ENCODE measurements at places on chromosomes 7 and 10.

DNA sequence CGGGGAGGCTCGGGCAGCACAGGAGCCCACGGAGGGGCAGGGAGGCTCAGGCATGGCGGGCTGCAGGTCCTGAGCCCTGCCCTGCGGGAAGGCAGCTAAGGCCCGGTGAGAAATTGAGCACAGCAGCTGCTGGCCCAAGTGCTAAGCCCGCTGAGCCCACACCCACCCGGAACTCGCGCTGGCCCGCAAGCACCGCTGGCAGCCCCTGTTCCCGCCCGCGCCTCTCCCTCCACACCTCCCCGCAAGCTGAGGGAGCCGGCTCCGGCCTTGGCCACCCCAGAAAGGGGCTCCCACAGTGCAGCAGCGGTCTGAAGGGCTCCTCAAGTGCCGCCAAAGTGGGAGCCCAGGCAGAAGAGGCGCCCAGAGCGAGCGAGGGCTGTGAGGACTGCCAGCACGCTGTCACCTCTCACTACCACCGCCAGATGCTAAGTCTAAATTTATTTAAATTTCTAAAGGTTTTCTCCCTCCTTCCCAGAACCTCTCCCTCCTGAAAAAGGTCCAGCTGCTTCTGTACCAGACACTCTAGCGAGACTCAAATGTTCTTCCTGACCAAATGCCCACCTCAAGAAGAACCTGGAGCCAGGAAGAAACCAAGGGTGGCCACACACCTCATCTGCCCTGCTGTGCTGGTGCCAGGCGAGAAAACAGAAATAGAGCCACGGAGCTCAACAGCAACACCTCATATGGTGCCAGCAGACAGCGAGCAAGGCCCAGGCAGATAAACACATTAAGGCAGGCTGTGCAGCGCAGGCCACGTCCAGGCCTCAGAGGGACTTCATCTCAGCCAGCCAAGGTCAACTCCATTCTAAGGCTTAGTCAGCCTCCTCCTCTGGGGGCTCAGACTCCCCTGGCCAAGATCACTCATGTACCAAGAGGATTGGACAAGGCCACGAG lies 47.0 kb downstream of the KCNMA1 start:
- no peak for DNase-seq

DNA sequence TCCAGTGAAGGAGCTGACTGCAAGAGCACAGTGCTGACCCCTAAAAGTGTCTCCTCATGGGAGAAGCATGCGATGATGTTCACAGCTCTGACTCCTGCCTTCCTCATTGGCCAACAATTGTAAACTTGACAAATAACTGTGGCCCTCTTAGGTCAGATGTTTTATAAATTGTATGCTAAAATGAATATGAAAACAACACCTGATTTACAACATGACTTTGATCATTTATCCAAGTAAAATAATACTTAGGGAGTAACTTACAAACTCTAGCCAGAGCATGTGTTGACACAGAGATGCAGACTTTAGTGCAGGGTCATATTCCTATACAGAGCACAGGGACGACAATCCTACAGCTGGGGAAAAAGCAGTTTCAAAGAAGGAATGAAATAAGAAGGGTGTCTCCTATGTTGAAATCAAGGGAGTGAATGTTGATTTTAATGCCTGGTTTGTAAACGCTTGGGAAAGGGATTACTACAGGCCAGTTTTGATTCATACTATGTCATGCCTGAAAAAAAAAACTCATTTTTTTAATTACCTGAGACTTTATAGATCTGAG lies 391.4 kb upstream of the AKR1E2 start:
- no peak for DNase-seq

DNA sequence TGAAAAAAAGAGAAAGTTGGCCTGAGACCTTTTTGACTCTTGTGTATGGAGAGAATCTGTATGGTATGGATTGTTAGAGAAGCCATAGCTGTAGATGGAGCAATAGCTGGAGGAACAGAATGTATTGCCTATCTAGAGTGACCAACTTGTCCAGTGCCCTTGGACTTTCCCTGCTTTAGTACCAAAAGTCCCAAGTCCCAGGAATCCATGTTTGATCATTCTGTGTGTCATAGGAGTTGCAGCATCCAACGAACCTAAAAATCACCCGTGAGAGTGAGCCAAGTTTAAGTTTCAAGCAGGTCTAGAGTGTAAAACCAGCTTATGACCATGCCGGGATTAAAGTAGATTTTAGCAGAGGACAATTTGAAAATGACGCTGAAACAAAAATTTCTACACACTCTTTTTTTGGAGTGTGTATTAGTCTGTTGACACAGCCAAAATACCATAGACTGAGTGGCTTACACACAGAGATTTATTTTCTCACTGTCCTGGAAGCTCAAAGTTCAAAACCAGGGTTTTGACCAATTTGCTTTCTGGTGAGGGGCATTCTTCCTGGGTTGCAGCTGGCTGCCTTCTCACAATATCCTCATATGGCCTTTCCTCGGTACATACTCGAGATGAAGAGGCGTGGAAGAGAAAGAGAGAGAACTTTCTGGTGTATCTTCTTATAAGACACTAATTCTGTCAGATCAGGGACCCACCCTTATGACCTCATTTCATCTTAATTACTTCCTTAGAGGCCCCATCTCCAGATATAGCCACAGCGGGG lies 36.9 kb upstream of the ZNF518A start:
- DNase-seq, result no peak

DNA sequence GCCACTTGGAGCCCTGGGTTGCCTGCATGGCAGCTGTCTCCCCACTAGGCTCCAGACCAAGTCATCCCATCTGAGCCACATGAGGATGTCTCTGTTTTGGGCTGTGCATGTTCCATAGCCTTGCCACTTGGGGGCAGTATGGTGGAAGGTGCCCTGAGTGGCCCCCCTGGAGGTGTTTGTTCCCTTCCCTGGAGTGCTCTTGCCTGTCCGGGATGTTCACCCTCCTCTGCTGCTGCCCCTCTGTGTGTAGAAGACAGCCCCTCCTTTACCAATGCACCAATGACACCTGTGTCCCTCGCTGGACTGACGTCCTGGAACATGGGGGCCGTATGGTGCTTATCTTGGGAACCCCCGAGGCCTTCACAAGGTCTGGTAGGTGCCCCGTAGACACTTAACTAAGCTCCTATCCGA lies 100.2 kb downstream of the ACTR3B start:
- no peak for DNase-seq

- DNase-seq, result no peak
Observed at GRCh38 chr10:110172155-110172554, 35.2 kb upstream of the MXI1 start.

GRCh38 chr7:74655324-74655723 lies 2.2 kb upstream of the GTF2I start:
- no peak for DNase-seq

DNA sequence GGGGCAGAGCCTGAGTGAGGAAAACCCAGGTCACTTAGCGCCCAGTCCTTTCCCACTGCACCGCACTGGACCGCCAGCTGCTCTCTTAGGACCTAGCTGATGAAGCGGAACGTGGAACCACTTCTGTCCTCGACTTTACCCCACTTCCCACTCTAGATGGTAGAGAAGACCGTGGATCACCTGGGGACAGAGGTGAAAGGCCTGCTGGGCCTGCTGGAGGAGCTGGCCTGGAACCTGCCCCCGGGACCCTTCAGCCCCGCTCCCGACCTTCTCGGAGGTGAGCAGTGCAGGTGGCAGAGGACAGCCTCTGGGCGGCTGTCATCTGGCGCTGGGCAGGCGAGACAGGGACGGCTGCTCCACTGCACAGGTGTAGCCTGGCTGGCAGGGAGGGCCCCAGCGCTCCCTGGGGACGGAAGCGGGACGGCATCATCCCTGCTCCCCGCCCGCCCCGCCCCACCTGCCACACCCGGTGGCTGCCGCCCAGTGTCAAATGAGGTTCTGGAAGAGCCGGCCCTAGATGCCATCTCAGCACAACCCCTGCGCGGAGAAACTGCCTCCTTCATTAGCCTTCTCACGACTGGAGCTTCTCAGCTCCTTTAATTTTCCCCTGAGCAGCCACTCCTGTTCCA lies 11.7 kb downstream of the PLAC9 start:
- DNase-seq, result no peak

- DNase-seq, result no peak
Observed at GRCh38 chr7:31320675-31321074, 19.9 kb downstream of the NEUROD6 start.

- DNase-seq, result no peak
Observed at GRCh38 chr10:21372651-21373410, 152.7 kb downstream of the SKIDA1 start.

DNA sequence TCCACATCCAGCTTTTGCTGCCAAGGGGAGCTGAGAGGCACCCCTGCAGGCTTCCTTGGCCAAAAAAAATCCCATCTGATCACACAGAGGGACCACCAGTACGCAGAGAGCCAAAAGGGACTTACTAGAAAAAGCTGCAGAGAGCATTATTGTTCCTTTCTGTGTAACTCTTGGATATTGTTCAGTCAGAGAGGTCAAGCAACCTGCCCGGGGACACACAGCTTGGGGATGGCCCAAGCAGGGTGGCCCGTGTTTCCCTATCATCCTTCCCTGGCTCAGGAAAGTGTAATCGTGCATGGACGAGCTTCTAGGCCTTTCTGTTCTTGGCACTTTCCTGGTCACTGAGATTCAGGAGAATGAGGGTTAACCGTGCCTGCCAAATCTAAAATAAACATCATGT lies 84.1 kb upstream of the SH2B2 start:
- DNase-seq, result no peak

DNA sequence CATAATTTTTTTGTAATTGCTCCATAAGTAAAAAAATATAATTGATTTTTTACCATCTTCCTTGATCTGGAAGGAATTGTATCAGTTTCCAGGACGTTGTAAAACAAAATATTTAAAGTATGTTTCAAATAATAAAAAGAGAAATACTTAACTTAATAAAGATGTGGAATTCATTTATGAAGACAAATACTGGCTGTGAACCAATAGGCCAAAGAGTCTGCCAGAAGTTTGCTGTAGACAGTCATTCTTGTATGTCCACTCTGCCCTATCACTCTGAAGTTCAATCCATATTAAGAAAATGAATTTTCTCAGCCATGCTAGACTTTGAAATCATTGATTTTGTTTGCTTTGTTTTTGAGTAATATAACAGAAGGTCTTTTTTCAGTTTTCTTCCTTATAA lies 256.4 kb downstream of the TRIL start:
- DNase-seq, result no peak

DNA sequence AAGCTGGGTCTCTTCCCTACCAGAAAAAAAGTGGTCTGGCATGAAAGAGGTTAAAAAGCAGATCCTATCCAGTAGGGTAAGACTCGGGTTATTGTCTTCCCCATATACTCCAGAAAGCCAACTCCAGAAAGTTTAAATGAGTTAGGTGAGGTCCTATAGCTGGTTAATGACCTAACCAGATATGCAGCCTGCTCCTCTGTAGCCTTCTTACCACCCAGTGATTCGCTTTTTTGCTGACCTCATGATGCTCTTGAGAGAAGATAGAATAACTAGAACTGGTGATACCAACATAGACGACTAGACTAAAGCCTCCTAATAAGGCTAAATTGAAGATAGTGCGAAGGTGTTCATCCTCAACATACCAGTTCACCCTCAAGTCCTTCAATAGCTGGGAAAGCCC lies 675 bp upstream of the GIMAP1 start:
- DNase-seq, result no peak

- DNase-seq, result no peak
Observed at GRCh38 chr7:18555120-18555519, 59.6 kb downstream of the HDAC9 start.

- DNase-seq, result no peak
Observed at GRCh38 chr10:118730756-118731456, 23.9 kb downstream of the CACUL1 start.

GRCh38 chr7:98283127-98283886 lies 1.8 kb downstream of the BRI3 start:
- DNase-seq, result no peak

DNA sequence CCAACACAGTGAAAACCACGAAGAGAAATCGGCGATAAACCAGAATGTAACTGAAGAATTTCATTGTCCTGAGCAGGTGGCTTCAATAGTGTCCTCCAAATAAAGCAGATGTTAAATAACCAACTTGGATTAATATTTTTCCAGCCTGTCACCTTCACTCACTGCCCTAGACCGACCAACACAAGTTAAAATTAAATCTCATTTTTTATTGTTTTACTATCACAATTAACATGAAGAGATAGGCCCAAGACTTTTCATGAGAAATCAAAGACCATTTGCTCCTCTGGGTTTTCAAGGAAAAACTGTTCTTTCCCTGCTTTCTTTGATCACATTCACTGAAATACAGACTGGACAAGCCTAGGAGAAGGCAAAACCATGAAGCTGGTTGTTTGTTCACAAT lies at the start of gene SLC13A1:
TSS of gene SLC13A1 (minus strand) at position 87 of the 400 bp plus-strand sequence. CDS start at position 64, 23 bp downstream.
- no peak for DNase-seq

DNA sequence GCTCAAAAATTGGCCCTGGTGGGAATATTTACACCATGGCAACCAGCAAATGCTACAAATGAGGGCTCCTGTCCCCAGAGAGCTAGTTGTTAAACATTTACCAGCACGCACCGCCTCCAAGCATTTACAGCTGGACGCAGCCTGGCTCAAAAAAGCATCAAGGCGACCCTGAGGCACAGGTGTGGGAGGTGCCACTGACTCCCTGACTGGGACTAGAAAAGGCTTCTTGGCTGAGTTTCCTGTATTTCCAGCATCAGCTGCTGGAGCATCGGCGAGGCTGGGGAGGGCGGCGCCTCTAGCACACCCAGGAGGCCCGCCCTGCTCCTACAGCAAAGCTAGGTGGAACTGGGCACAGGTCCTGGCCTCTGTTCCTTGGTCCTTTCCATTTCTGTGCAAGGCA lies 43.5 kb upstream of the ZRANB1 start:
- DNase-seq, result no peak

DNA sequence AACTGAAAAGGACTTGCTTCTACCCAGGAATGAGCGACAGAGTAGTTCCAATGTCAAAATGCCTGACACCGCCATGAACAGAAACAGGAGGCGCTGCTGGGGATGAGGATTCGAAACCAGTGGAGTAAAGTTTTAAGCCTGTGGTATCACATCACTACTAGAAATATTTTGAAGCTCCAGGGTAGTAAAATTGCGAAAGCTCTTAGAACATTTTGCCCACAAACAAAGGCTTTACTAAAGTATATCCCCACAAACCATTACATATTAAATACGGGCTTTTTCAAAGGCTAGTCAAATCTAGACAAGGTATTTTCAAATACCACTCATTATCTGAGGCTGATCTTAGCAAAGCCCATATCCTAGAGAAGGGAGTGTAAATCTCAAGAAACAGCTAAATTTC lies 2.4 kb downstream of the PRDX3 start:
- no peak for DNase-seq

DNA sequence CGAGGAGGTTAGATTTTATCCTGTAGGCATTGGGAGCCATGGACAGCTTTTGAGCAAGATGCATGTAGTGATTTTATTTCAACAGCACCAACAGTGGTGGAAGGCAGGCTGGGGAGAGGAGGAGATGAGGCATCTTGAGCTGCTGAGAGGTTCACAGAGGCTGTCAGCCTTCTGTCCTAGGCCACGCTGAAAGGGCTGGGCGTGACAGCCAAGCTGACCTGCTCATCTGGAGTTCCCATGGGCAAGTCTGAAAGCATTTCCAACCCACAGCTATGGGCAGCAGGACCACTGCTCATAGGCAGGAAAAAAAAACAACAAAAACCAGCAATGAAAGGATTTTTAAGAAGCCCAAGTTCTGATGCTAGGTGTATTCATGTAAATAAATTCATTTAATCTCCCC lies 7.7 kb downstream of the NEURL1 start:
- no peak for DNase-seq
